ENCODE measurements at places on chromosomes 3 and 15.

GRCh38 chr15:85430406-85431204 is 50.2 kb downstream of the AKAP13 start:
- no peak for DNase-seq

- DNase-seq, result no peak
Measured at GRCh38 chr3:48314542-48314941, 18.9 kb downstream of the SPINK8 start.

DNA sequence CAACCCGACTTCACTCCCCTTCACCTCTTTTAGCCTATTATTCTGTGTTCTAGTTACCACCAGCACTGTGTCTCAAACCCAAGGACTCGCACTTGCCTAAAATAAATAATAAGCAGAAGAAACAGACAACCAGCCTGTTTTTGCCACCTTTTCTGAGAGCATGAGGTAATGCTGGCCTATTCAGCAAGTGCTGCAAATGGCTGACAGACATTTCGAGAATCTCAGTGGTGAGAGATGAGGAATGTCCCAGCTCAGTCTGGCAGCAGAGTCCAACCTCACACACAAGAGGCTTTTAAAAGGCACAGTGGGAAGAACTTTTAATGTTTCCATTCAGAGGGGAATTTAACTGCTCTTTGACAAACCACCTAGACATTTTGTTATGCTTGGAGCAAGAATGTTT is 143.3 kb upstream of the GMNC start:
- DNase-seq, result no peak

DNA sequence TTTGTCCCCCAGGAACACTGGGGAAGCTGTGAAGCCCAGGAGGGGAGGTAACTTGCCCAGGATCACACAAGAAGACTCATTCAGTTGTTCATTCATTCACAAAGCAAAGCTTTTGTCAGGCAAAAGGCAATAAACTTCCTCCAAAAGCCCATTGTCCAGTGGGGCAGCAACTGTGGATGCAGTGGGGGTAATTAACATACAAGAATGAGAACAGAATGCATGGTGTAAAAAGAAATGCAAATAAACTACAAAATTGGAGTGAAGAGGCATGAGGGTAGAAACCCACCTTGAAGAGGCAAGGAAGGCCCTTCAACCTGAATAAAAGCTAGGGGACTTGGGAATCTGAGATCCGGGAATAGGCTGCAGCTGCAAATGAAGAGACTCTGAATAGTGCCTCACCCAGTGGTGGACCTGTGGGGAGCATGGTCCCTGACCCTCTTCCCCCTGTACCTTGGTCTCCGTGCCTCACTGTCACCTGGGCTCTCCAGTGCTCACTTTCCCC is 363.6 kb downstream of the CLSTN2 start:
- DNase-seq, result no peak

- DNase-seq, result no peak
Measured at GRCh38 chr3:16741890-16742289, 136.7 kb upstream of the DAZL start.

DNA sequence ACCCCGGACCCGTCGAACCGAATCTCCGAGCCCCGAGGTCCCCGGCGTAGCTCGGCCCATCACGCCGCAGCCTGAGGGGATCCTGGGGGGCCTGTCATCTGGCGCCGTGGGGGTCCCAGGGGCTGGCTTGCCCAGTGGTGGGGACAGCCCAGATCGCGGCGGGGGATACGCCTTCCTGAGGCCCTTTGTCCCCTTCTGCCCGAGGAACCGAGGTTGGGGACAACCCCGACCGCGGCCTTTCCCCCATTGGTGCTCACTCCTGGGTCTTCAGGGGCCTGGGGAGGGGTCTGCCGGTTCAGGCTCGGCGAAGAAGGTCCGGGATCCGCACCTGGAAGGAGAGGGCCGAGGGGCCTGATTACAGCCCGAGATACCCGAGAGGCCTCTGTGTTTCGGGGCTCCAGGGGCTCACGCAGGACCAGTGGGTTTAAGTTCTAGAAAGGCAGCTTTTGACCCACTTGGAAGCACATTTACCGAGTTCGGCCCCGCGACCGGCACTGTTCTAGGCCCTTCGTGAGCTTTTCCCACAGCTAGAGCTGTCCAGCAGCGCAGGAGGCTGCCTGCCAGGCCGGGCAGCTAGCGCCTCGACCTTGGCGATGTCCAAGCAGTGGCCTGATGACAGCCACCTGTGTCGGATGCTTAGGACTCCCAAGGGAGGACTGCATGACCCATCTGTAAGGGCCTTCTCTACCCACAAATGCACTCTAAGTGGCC is 504 bp downstream of the ABHD2 start:
- DNase-seq, result no peak

DNA sequence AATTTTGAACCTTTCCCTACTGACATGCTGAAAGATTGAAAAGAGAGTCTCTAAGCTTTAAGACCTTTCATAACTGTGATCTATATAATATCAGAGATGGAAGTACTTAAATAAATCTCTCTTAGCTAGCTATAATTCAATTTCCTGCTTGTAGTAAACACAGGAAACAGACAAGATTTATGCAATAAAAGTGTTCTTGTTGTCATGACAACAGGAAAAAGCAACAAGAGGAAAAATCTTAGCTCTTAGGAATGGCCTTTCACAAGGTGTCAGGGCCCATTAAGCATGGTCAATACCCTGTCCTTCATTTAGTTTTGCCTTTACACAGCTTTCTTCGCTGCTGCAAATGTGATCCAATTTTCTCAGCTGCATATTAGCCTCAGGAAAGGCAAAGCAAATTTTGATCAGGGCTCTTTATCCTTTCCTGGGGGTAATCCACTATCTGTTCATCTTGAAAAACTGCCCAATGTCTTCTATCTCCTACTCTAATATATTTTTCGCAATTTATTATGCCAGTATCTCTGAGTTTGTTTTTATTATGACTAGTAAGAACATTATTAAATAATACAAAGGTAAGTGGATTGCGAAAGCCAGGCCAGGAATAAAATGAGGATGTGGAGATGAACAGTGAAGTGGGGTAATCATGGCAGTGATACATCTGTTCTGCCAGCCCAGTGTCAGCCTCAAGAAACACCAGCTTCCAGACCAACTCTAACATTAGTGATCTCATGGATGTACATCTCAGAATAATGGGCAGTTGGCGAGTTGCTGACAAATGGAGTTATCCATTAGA is 28.7 kb downstream of the SIDT1 start:
- no peak for DNase-seq

Data from HEK293T (cell line).